ENCODE measurements at places on chromosomes 16 and 17.

GRCh38 chr17:58520843-58521430 is 6.5 kb upstream of the MTMR4 start:
- DNase-seq = no peak

DNA sequence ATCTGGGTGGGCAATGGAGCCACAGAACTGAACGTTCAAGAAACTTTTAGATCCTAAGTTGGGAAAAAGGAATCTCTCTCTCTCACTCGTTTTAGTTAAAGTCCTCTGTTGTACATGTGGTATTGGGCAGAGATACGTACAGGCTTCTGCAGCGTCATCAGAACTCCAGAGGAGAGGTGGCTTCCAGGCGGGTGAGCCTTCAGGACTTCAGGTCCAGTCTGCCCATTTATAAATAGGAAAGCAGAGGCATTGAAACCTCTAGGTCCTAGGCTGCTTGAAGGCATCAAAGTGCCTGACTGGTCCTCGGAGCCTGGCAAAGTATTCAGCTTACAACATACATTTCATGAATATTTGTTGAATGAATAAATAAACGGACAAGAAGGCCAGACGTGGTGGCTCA is 8.1 kb upstream of the TNFRSF13B start:
- DNase-seq = no peak

GRCh38 chr17:41796121-41796895 is 9.8 kb upstream of the JUP start:
- no peak for DNase-seq

- DNase-seq = no peak
These were observed 45.4 kb downstream of the LAT start for GRCh38 chr16:29030086-29030840.

GRCh38 chr17:39744075-39744835 is 6.5 kb downstream of the GRB7 start:
- DNase-seq = no peak

GRCh38 chr16:88045820-88046303 is 94.6 kb downstream of the BANP start:
- DNase-seq = no peak

- no peak for DNase-seq
These were observed 916 bp downstream of the PAGR1 start for GRCh38 chr16:29816694-29817441.

DNA sequence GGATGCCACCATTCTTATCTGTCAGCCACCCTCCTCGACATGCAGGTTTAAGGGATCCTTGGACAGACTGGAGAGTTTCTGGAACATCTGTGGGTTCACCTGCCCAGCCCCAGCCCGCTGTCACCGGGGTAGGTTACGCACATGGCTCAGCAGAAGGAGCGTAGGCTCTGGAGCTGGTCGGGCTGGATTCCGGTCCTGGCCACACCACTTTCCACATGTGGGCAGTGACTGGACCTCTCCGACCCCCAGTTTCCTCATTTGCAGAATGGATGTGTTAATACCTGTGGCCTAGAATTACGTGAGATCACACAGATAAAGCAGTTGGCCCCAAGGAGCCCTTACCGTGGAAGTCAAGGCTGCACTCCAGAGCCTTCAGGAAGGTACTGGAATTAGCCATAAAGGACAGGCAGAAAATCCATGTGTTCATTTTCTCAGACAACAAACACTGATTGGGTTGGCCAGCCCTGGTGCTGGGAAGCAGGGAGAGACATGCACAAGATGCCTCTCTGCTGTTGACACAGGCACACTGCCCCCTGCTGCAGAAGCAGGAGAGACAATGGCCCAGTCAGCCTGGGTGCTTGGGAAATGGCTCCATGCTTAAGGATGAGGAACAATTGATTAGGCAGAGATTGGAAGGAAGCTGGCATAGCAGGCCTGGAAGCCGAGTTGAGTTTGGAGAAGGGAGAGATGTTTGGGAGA is 58.8 kb downstream of the SF3B3 start:
- DNase-seq = no peak

- DNase-seq = no peak
These were observed 11.5 kb upstream of the TBX4 start for GRCh38 chr17:61440697-61441096.

DNA sequence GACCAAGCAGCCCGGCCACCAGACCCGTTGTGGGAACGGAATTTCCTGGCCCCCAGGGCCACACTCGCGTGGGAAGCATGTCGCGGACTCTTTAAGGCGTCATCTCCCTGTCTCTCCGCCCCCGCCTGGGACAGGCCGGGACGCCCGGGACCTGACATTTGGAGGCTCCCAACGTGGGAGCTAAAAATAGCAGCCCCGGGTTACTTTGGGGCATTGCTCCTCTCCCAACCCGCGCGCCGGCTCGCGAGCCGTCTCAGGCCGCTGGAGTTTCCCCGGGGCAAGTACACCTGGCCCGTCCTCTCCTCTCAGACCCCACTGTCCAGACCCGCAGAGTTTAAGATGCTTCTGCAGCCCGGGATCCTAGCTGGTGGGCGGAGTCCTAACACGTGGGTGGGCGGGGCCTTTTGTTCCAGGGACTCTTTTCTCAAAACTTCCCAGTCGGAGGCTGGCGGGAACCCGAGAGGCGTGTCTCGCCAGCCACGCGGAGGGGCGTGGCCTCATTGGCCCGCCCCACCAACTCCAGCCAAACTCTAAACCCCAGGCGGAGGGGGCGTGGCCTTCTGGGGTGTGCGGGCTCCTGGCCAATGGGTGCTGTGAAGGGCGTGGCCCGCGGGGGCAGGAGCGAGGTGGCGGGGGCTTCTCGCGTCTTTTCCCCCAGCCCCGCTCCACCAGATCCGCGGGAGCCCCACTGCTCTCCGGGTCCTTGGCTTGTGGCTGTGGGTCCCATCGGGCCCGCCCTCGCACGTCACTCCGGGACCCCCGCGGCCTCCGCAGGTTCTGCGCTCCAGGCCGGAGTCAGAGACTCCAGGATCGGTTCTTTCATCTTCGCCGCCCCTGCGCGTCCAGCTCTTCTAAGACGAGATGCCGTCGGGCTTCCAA is at the start of gene SLC2A4:
SLC2A4 (plus strand) TSS at position 645 of the 879 bp plus-strand sequence; CDS start at position 862, 217 bp downstream.
- no peak for DNase-seq

Data from esophagus squamous epithelium (tissue), 5 donors.